ENCODE measurements at places on chromosomes 6 and 20.

DNA sequence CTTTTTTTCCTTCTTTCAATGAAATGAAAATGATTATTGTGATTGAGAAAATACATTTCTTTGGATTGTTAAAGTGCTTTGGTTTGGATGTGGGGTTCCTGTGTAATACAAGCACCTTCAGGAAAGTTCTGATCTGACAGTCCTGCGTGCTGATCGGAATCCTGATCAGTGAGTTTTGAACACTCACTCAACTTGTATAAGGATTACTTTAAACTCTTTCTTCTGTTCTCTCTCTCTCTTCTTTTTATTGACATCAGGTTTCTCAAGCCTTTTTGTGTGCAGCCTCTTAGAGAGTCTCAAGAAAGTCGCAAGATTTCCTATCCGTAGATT lies 710 bp downstream of the TINAG start:
- DNase-seq: no peak

GRCh38 chr6:146909376-146909775 lies 294.8 kb upstream of the STXBP5 start:
- DNase-seq: no peak

DNA sequence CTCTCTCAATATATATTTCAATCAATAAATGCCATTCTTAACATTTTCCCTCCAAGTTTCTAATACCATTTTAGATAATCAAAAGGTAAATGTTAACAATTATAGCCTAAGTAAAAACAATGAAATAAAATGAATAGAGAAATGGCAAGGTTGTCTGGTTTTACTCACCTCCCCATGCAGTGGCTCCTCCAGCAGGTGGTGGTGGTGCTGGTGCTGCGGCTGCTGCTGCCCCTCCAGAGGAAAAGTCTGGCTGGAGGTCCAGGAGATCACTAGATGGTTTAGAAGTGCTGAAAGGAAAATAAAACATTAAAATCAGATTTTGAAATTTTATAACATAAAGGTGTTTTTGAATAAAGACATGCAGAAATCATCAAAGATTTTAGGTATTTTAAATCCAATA lies 93.2 kb downstream of the PRSS35 start:
- no peak for DNase-seq

DNA sequence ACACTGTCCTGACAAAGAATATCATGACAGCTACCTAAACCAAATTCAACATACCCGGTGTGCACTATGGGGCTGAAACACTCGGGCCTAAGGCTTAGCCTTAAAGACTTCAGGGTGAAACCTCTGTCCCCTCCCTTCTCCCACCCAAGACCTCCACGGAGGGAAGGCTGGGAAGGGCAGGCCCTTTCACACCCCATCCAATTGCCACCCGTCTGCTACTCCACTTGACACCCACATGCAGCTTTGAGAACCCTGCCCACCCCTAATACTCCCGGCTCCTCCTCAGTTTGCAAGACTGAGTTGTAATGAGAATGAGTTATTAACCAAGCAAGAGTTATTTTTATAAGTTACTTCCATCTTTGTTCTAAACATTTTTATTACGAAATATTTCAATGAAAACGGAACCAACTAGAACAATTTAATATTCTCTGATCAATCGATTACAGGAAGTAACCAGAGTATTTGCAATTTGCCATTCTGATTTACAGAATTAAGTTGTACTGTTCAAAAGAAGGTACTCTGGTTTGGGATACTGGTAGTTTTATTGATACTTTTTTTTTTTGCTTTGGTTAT lies 3.7 kb downstream of the TAF4 start:
- no peak for DNase-seq

GRCh38 chr6:28988536-28989311 lies 16.4 kb downstream of the ZNF311 start:
- DNase-seq: no peak

DNA sequence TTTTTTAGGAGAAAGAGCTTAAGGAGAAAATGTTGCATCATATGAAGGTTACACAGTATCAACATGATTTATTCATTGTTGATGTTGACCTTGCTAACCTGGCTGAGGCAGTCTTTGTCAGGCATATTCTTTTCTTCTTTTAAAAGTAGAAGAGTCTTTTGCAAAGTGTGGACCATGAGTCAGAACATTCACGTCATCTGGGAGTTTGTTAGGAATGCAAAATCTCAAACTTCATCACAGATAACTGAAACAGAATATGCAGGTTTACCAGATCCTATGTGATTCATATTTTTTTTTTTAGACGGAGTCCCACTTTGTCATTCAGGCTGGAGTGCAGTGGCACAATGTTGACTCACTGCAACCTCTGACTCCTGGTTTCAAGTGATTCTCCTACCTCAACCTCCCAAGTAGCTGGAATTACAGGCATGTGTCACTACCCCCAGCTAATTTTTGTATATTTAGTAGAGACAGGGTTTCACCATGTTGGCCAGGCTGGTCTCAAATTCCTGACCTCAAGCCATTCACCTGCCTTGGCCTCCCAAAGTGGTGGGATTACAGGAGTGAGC lies 530.4 kb upstream of the BTBD3 start:
- DNase-seq: no peak

DNA sequence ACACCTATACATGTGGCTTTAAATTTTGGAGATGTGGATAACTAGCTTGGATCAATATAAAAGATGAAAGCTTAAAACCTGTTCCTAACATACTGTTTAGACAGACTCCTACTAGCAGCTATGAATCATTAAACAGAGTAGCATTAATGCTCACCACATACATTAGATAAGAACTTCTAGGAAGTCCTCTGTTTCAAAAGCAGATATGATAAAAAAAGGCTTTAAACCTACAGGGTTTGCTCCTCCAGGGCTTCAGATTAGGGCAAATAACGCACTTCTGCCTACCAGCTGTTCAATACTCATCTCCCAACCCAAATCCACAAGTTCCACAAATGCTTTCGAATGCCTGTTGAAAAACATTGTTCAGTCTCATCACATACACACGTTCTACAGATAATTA lies 1.5 kb downstream of the REPS1 start:
- no peak for DNase-seq

DNA sequence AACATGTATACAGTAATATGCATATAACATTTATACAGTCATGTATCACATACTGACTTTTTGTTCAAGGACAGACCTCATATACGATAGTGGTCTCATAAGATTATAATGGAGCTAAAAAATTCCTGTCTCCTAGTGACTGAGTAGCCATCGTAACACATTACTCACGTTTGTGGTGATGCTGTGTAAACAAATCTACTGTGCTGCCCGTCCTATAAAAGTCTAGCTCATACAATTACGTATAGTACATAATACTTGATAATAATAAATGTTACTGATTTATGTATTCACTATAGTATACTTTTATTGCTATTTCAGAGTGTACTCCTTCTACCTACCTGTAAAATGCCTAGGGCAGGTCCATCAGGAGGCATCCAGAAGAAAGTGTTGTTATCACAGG lies 17.4 kb downstream of the SERAC1 start:
- no peak for DNase-seq

GRCh38 chr6:77678048-77678447 lies 25.2 kb downstream of the MEI4 start:
- no peak for DNase-seq

DNA sequence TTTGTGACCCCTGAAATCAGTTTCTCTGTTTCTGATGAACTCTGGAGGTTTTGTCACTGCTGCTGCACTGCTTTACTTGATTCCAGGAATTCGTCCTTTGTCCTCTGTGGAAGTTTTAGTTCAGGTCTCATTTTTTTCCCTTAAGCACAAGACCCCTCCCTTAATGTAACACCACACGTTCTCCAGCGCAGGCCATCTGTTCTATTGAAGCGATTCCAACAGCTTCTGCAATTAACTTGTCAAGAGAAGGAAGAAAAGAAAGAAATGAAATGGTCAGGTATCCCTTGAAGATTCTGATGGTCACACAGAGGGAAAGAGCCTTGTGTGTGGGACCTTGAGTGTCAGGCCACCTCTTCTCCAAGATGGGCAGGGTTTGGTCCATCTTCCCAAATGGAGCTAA lies 7.8 kb upstream of the MAS1L start:
- DNase-seq: no peak

- no peak for DNase-seq
Observed at GRCh38 chr20:7765221-7765620, 175.0 kb downstream of the HAO1 start.
